ENCODE measurements at places on chromosomes 7 and 10.
A peak's percentile ranks its signal among the peaks of the same experiment; 100 is the strongest.

DNA sequence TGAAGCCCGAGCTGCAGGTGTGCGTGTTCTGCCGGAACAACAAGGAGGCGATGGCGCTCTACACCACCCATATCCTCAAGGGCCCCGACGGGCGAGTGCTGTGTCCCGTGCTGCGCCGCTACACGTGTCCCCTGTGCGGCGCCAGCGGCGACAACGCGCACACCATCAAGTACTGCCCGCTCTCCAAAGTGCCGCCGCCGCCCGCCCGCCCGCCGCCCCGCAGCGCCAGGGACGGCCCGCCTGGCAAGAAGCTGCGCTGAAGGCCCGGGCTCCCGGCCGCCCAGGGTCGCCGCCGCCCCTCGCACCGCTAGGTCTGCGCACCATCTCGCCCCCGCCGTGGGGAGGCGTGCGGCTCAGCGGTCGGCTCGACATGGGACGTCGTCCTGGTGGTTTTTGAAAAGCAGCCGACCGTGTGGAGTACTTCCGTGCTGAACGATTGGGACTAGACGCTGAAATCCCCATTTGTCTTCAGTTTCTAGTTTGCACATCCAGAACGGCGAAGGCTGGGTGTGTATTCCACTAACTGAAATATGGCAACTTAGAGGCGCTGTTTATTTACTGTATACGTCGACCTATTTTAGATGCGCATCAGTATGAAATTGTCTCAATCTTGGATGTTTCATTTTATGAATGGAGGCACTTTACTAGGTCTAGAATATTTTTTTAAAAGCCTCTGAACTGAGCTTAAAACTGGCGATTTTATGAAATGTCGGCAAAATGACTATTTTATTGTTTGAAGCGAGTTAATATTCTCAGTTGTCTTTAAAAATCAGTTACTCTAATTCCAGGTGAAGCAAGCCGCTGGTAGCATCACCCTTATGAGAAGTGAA, 1.1 kb downstream of the NANOS1 start:
- peaks cover 34% of the 10 kb centered on the region for H3K36me3 ChIP-seq
- peak overlapping the region; percentile 60 for H3K4me3 ChIP-seq
- H3K27ac ChIP-seq, result no peak overlapping the region
- no peaks in the 10 kb centered on the region for H3K27me3 ChIP-seq

DNA sequence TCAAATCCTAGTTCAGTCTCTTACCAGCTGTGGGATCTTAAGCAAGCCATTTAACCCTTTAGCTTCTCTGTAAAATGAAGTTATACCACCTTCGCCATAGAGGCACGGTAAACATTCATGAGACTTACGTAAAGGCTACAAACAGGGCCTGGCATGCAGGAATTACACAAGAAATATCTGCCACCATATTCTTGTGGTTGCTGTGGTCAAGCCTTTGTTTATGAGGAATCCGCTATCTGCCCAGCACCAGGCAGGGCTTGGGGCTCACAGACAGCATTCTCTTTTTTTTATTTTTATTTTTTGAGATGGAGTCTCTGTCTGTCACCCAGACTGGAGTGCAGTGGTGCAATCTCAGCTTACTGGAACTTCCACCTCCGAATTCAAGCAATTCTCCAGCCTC, 9.9 kb downstream of the AIFM2 start:
- no peaks in the 10 kb centered on the region for H3K36me3 ChIP-seq
- H3K4me1 ChIP-seq, result no peaks in the 10 kb centered on the region
- H3K27me3 ChIP-seq, result no peaks in the 10 kb centered on the region
- H3K4me3 ChIP-seq, result no peak overlapping the region

- no peak for DNase-seq
- H3K27me3 ChIP-seq, result no peaks in the 10 kb centered on the region
- H3K36me3 ChIP-seq, result no peaks in the 10 kb centered on the region
- H3K27ac ChIP-seq, result no peak overlapping the region
These were observed 11.3 kb downstream of the FAM221A start for GRCh38 chr7:23691320-23691719.

DNA sequence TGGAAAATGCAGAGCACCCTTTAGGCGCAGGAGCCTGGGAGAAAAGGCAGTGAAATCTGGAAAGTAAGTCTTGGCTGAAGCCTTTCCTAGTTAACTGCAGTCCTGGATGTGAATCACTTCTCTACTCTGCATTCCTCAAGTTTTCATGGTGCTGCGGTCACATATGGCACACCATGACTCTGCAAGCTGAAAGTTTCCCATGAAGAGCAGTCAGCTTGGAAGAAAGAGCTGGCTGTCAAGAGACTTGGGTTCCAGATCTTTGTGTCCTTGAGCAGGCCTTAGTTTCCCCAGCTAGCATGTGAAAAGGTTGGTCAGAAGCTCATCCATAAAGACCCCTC, 548.3 kb downstream of the SORCS3 start:
- no peak overlapping the region for H3K4me3 ChIP-seq
- H3K36me3 ChIP-seq, result no peaks in the 10 kb centered on the region
- H3K4me1 ChIP-seq, result no peaks in the 10 kb centered on the region
- H3K27ac ChIP-seq, result no peak overlapping the region

DNA sequence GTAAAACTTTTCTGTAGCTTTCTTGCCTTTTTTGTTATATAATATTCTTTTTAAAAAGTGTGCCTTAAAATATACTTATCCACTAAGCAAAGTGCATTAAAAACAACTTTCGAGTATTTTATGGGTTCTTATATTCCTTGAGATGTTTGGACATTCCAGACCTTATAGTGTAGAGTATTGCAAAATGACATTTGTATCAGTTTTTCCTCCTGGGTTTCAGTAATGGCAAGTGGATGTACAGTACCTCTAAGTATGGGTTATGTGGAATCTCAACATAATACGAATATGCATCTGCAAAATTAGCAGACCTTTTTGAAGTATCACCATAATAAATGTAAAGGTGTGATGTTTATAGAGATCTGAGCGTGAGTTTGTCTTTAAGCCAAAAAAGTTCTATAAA, 2.7 kb downstream of the CDK13 start:
- H3K27ac ChIP-seq, result no peak overlapping the region
- H3K36me3 ChIP-seq, result no peaks in the 10 kb centered on the region
- no peak for DNase-seq
- H3K4me1 ChIP-seq, result peaks cover 48% of the 10 kb centered on the region

- DNase-seq, result no peak
- no peaks in the 10 kb centered on the region for H3K36me3 ChIP-seq
- no peaks in the 10 kb centered on the region for H3K27me3 ChIP-seq
- no peak overlapping the region for H3K27ac ChIP-seq
- H3K4me3 ChIP-seq, result no peak overlapping the region
These were observed 6.6 kb upstream of the AGFG2 start for GRCh38 chr7:100532165-100533022.

GRCh38 chr7:124338861-124339260, 306.0 kb upstream of the TMEM229A start:
- DNase-seq, result no peak
- H3K36me3 ChIP-seq, result no peaks in the 10 kb centered on the region
- H3K4me1 ChIP-seq, result no peaks in the 10 kb centered on the region
- H3K27me3 ChIP-seq, result no peaks in the 10 kb centered on the region
- H3K27ac ChIP-seq, result no peak overlapping the region

- no peaks in the 10 kb centered on the region for H3K4me1 ChIP-seq
- no peak overlapping the region for H3K27ac ChIP-seq
- peaks cover 17% of the 10 kb centered on the region for H3K36me3 ChIP-seq
- H3K4me3 ChIP-seq, result no peak overlapping the region
- DNase-seq, result no peak
These were observed 17.0 kb downstream of the UPF2 start for GRCh38 chr10:12025591-12025990.

- peaks cover 17% of the 10 kb centered on the region for H3K4me1 ChIP-seq
- H3K4me3 ChIP-seq, result no peak overlapping the region
- H3K27me3 ChIP-seq, result no peaks in the 10 kb centered on the region
- H3K36me3 ChIP-seq, result no peaks in the 10 kb centered on the region
These were observed 44.6 kb downstream of the TAX1BP1 start for GRCh38 chr7:27784399-27785053.

DNA sequence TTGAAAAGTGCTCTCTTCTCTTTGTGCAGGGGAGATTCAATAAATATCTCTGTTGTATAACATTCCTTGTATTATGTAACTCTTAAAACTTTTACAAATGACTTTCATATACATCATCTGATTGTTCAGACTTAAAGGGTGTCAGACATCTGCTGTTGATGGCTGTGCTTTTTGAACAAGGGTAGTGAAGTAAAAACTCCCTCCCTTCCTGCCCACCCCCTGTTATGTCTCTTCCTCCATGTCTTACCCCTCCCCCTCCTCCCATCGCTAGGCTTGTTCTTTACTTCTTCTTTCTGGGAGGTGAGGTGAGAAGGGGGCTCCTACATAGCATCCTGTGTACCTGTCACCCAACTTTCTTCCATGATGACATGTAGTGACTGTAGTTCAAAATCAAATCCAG, 23.4 kb upstream of the ABCB4 start:
- no peak for DNase-seq
- no peak overlapping the region for H3K4me3 ChIP-seq
- H3K27me3 ChIP-seq, result no peaks in the 10 kb centered on the region
- no peaks in the 10 kb centered on the region for H3K4me1 ChIP-seq

DNA sequence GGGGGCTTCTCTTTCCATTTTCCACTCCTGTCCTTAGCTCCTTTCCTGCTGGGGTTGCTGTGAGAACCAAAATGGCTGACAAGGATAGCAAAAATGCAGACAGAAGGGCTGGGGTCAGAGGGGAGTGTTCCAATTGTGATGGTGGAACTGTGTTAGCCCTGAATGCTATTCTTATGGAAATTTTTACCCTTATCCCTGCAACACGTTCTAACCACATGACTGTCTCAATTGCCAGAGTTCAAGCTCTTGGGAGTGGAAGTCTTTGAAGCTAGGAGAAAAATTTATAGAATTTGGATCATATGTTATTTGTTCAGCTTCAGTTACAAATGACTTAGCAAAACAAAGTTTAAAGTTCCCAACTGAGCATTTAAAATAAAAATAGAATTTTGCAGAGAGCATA, 134.1 kb downstream of the ADCYAP1R1 start:
- H3K27me3 ChIP-seq, result no peaks in the 10 kb centered on the region
- no peaks in the 10 kb centered on the region for H3K4me1 ChIP-seq
- DNase-seq, result no peak
- H3K4me3 ChIP-seq, result no peak overlapping the region
- H3K36me3 ChIP-seq, result no peaks in the 10 kb centered on the region

DNA sequence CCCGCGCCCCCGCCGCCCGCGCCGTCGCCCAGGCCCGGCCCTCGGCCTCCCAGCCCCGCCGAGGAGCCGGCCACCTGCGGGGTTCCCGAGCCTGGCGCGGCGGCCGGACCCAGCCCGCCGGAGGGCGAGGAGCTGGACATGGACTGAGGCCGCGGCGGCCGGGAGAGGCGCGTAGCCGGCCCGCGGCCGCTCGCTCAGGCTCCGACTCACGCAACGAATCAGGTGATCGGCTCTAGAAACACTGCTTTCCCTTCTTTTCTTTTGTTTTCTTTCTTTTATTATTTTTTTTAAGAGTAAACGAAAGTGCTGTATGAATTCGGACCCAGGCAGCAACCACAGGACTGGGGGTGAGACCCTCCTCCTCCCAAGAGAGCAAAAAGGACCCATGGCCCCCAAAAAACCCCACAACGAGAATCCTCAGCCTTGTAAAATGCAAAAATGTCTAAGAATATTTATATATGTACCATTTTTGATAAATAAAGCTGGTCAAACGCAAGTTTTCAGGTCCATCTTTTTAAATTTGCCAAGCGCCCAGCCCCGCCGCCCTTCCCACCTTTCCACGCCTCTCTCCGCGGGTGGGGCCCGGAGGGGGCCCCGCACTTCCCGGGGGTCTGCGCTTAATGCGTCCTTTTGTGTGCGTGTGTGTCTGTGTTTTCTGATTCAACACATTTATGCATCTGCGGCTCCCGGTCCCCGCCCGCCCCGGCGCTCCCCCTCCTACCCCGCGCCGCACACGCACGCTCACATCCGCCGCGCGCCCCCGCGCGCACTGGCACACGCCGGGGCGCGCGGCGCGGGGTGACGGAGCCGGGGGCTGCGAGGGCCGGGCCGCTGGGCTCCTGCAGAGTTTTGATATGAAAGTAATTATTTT, 4.4 kb downstream of the UNCX start:
- H3K36me3 ChIP-seq, result no peaks in the 10 kb centered on the region
- peaks cover 83% of the 10 kb centered on the region for H3K27me3 ChIP-seq
- DNase-seq, result no peak
- no peak overlapping the region for H3K27ac ChIP-seq
- no peak overlapping the region for H3K4me3 ChIP-seq

GRCh38 chr7:87144173-87144657, 8.0 kb upstream of the DMTF1 start:
- no peaks in the 10 kb centered on the region for H3K27me3 ChIP-seq
- no peaks in the 10 kb centered on the region for H3K36me3 ChIP-seq
- H3K4me1 ChIP-seq, result no peaks in the 10 kb centered on the region
- H3K4me3 ChIP-seq, result no peak overlapping the region

DNA sequence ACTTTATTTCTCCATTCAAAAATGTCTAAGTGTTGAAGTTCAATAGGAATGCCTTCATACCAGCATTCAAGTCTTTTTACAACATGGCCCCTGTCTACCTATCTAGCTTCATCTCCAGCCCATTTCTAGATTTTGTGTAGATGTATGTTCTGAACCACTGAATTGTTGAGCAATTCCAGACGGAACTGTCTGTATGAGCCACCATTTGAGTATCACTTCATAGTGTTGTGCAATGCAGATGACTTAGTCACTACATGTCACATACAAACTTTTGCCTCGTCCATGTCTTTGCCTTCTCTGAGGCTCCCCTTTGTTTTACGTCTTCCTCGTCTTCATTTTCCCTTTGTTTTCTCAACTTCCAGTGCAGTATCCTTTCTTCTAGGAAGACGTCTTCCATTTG, 118.1 kb downstream of the INHBA start:
- H3K36me3 ChIP-seq, result no peaks in the 10 kb centered on the region
- H3K27ac ChIP-seq, result no peak overlapping the region
- H3K4me3 ChIP-seq, result no peak overlapping the region
- H3K4me1 ChIP-seq, result no peaks in the 10 kb centered on the region
- no peak for DNase-seq
- no peaks in the 10 kb centered on the region for H3K27me3 ChIP-seq

- no peaks in the 10 kb centered on the region for H3K36me3 ChIP-seq
- DNase-seq, result peak; percentile 44
- peak overlapping the region; percentile 19 for H3K4me3 ChIP-seq
- peaks cover 79% of the 10 kb centered on the region for H3K4me1 ChIP-seq
- no peaks in the 10 kb centered on the region for H3K27me3 ChIP-seq
- H3K27ac ChIP-seq, result peak overlapping the region; percentile 84
These were observed 90.5 kb downstream of the RNF216 start for GRCh38 chr7:5690931-5691473.

Measured in heart right ventricle (tissue), 16 donors.